ENCODE measurements at places on chromosomes 2 and 18.

DNA sequence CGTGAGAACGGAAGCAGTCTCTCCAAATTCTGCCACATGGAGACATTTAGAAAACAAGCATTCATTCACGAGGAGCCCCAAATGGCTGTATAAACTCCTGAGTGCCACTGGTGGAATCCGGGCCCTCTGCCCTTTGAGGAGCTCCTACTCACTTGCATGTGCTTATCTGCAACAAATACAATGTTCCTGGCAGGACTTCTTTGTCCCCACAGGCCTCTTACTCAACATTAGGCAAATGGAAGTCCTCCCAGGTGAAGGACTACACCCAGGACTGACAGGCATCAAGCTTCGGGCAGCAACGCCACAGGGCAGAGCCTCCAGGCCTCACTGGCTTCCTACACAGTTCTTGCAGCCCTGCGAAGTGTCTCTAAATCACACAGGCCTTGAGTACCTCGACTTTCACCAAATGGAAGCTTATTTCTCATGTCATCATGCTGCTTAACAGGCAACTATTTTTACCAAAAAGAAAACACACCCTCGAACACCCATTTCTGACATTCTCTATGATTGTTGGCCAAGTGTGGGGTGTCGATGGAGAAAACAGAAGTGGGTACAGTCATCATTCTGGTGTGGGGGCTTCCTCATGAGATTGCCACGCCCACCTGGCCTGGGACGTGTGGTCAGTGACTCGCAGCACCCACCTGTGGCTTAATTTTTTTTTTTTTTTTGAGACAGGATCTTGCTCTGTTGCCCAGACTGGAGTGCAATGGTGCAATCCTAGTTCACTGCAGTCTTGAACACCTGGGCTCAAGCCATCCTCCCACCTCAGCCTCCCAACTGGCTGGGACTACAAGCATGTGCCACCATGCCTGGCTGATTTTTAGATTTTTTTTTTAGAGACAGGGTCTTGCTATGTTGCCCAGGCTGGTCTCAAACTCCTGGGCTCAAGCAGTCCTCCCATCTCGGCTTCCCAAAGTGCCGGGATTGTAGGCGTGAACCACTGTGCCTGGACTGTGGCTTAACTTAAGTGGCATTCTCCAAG lies 186.8 kb upstream of the GLI2 start:
- H3K4me1 ChIP-seq: no peaks in the 10 kb centered on the region
- peaks cover 24% of the 10 kb centered on the region for H3K27me3 ChIP-seq
- no peak overlapping the region for H3K27ac ChIP-seq
- H3K36me3 ChIP-seq: no peaks in the 10 kb centered on the region
- no peak for DNase-seq

GRCh38 chr18:42442656-42443055 lies 487.6 kb downstream of the PIK3C3 start:
- H3K27ac ChIP-seq: no peak overlapping the region
- no peak overlapping the region for H3K4me3 ChIP-seq
- DNase-seq: no peak
- no peaks in the 10 kb centered on the region for H3K4me1 ChIP-seq
- no peaks in the 10 kb centered on the region for H3K27me3 ChIP-seq
- no peaks in the 10 kb centered on the region for H3K36me3 ChIP-seq

DNA sequence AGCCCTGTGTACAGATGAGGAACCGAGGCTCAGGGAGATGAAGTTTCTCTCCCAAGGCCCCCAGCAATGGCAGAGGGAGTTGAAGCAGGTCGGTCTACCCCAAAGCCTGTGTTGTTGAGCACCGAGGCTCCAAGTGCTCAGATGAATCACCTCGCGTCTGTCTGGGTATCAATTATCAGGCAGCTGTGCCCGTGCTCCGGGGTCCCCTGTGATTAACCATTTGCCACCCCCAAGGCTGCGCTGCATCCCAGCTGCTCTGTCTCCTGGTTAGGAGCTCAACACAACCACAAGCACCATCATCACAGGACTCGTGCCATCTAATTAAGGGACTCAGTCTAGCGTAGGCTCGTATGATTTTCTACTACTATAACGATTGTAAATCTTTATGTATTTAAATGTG lies 27.1 kb downstream of the LIPG start:
- no peak overlapping the region for H3K27ac ChIP-seq
- H3K4me3 ChIP-seq: no peak overlapping the region
- H3K27me3 ChIP-seq: peaks cover 9% of the 10 kb centered on the region
- DNase-seq: no peak
- no peaks in the 10 kb centered on the region for H3K36me3 ChIP-seq

DNA sequence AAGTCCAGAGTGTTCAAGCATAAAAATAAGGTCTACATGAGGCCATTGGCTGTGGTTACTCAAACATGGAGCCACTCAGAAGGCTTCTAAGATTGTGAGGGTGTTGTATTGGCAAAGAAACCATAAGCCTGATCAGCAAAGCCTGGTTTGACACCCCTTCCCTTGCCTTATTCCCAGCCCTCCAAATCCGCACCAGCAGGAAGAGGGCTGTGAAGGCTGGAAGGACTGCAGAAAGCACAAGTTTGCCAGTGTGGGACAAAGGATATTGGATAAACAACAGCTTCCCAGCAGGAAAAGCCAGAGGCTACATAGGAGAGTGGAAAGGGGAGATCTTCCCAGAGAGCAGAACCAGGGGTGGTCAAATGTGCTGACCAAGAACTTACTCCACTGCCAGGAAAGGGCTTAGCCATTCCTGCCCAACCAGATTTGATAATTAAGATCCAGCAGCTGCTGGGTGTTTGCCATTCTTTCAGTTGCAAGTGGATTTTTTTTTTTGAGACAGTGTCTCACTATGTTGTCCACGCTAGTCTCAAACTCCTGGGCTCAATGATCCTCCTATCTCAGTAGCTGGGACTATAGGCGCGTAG lies 1.5 kb upstream of the PRKAG3 start:
- H3K36me3 ChIP-seq: no peaks in the 10 kb centered on the region
- peaks cover 63% of the 10 kb centered on the region for H3K27me3 ChIP-seq
- H3K4me1 ChIP-seq: no peaks in the 10 kb centered on the region
- no peak for DNase-seq

DNA sequence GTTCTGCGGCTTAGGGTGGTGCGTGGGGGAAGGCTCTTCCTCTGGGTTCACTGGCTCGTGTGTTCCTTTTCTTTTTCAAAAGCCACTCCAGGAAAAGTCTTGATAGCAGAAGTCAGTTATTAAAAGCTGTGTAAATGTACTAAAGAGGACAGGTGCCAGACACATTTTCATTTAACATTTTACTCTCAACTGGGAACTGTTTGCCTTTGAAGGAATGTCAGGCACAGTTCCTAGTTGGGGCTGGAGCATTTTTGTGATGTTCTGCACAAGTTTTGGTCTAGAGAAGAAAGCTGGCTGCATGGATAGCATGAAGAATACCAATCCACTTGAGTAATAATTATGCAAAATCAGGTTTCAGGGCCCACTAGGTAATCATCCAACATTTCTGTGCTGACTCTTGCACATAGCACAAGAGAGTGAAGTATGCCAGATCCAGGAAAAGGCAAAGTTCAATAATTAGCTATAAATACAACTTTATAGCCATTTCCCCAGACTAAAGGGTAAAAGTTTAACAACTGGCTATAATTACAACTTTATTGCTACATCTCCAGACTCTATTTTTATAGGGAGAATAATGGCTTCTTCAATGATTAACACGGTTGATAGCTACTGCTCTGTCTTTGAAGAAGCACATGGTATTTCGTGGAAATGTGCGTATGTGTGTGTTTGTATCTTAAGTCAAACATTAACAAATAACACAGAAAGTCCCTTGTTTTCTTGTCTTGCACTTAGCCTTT lies 16.2 kb downstream of the SCYGR8 start:
- peaks cover 5% of the 10 kb centered on the region for H3K4me1 ChIP-seq
- H3K4me3 ChIP-seq: no peak overlapping the region
- no peak overlapping the region for H3K27ac ChIP-seq
- no peaks in the 10 kb centered on the region for H3K36me3 ChIP-seq

GRCh38 chr2:163610817-163611556 lies 124.8 kb downstream of the FIGN start:
- H3K27ac ChIP-seq: no peak overlapping the region
- H3K4me3 ChIP-seq: no peak overlapping the region
- no peaks in the 10 kb centered on the region for H3K36me3 ChIP-seq
- DNase-seq: no peak

- no peaks in the 10 kb centered on the region for H3K4me1 ChIP-seq
- no peak for DNase-seq
- H3K4me3 ChIP-seq: no peak overlapping the region
- no peaks in the 10 kb centered on the region for H3K27me3 ChIP-seq
- no peaks in the 10 kb centered on the region for H3K36me3 ChIP-seq
These were observed 178.5 kb downstream of the NRXN1 start for GRCh38 chr2:50853441-50853840.

- H3K4me3 ChIP-seq: no peak overlapping the region
- H3K27me3 ChIP-seq: no peaks in the 10 kb centered on the region
These were observed 1036.5 kb upstream of the CNTNAP5 start for GRCh38 chr2:122988395-122989221.

- no peak for DNase-seq
- H3K36me3 ChIP-seq: no peaks in the 10 kb centered on the region
- H3K27ac ChIP-seq: no peak overlapping the region
- H3K4me1 ChIP-seq: no peaks in the 10 kb centered on the region
These were observed 610.6 kb downstream of the PLCL1 start for GRCh38 chr2:198414976-198415375.

DNA sequence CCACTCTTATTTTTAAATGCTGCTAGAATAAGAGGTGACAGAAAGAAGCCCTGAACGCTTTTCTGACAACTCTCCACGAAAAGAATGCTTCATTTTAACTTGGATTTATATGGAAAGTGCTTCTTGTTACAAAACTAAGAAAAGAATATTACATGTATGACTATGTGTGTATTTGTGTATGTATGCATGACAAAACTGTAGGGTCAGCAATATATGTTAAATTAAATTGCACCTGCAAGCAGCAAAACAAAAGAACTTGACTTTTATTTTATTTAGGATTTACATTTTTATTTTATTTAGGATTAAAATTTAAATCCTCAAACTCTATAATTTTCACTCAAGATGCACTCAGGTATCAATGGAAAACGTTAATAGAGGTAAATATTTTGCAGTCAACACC lies 187.1 kb downstream of the NR4A2 start:
- no peak for DNase-seq
- no peaks in the 10 kb centered on the region for H3K4me1 ChIP-seq
- no peak overlapping the region for H3K27ac ChIP-seq
- no peaks in the 10 kb centered on the region for H3K27me3 ChIP-seq
- H3K36me3 ChIP-seq: peaks cover 4% of the 10 kb centered on the region
- no peak overlapping the region for H3K4me3 ChIP-seq

DNA sequence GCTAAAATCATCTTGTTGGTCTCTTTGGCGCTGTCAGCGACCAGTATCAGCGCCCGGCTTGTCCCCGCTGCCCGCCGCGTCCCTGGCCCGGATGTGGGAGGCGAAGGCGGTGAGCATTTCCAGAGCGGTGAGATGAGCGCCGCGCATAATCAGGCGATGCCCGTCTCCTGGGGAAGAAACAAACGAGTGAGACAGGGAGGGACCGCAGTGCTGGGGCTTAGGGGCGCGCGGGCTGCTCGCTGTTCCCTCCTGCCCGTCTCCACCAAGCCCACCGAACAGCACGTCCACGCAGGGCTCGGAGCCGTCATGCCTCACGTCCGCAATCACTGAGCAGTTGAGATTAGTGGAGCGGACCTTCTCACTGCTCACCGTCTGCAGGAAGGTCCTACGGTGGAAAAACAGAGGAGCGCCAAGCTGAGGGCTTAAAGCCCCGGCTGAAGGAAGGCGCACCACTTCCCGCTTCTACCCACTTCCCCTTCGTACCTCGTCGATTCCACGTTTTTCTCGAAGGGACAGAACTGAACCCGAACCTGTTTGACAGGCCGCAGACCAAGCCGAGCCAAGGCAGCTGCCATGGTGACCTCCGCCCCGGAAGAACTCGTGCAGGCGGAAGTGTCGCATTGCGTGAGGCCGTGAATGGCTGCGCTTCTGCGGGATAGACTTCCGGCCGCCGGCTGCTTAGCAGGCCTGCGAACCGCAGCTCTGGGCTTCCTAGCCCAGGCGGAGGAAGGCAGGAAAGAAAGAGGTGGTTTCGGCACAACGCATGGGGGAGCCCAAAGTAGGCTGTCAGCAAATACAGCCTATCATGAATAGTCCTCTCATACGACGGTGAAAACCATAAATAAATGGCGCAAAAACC lies at the start of gene MRPL53:
MRPL53 (minus strand) TSS at position 595 of the 859 bp plus-strand sequence; CDS start at position 575, 20 bp downstream.
- DNase-seq: peak; percentile 93
- peaks cover 24% of the 10 kb centered on the region for H3K4me1 ChIP-seq
- peaks cover 29% of the 10 kb centered on the region for H3K36me3 ChIP-seq
- peak within 1 kb of the TSS; percentile 97 for H3K27ac ChIP-seq
- H3K27me3 ChIP-seq: no peaks in the 10 kb centered on the region

DNA sequence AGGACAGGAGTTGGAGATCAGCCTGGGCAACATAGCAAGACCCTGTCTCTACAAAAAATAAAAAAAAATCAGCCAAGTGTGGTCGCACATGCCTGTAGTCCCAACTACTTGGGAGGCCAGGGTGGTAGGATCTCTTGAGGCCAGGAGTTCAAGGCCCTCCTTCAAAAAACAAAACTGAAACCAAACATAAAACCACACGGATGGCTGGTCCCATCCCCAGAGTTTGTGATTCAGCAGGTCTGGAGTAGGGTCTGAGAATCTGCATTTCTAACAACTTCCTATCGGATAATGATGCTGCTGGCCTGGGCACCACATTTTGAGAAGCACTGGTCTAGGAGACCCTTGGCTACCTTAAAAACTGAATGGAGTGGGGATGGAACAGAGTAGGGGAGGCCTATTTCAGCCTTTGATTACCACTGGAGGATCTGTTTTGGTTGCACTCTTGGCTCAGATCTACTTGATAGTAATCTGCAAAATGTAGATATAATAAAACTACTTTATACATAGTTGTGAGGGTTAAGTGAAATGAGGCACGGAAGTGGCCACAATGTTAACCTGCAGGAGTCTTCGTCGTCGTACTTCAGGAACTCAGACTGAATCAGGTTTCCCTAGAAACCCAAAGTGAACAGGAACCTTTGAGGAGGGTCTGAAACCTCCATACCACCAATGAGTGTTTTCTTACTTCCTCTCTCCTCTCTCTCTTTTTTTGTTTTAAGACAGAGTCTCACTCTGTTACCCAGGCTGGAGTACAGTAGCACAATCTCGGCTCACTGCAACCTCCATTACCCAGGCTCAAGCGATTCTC lies 25.5 kb upstream of the NFE2L2 start:
- peak overlapping the region; percentile 54 for H3K4me3 ChIP-seq
- H3K27ac ChIP-seq: no peak overlapping the region
- H3K36me3 ChIP-seq: peaks cover 2% of the 10 kb centered on the region

- no peaks in the 10 kb centered on the region for H3K4me1 ChIP-seq
- DNase-seq: no peak
- no peak overlapping the region for H3K4me3 ChIP-seq
- no peak overlapping the region for H3K27ac ChIP-seq
These were observed 75.9 kb downstream of the SH3BP4 start for GRCh38 chr2:235027558-235028214.

GRCh38 chr2:178268435-178268834 lies 74.1 kb downstream of the OSBPL6 start:
- no peak overlapping the region for H3K27ac ChIP-seq
- H3K27me3 ChIP-seq: no peaks in the 10 kb centered on the region
- H3K36me3 ChIP-seq: no peaks in the 10 kb centered on the region
- H3K4me1 ChIP-seq: no peaks in the 10 kb centered on the region

Data from central memory CD8-positive, alpha-beta T cell (primary cell).